ENCODE measurements at places on chromosomes 3 and 15.

GRCh38 chr15:89308236-89308635 lies 26.4 kb downstream of the POLG start:
- DNase-seq = no peak

- no peak for DNase-seq
Measured at GRCh38 chr3:10984371-10984896, 8.1 kb upstream of the SLC6A1 start.

GRCh38 chr15:23860290-23861245 lies 173.5 kb upstream of the NDN start:
- no peak for DNase-seq

- DNase-seq = peak; percentile 22
Measured at GRCh38 chr15:39539466-39539865, 41.4 kb upstream of the THBS1 start.

- no peak for DNase-seq
Measured at GRCh38 chr15:29873947-29874411, 51.7 kb upstream of the TJP1 start.

All from AG10803 (cell line).